Bronchial epithelial cell (primary cell): ENCODE measurements at places on chromosomes 2 and 18. TPM values are rescaled to one million over a fixed set of nuclear protein-coding genes. Genes with fewer than 3 reads are reported as not detected.

The CROCC2 gene
- 0.26 TPM in 1 of 2 replicates, not detected in the other for total RNA-seq

GRCh38 chr18:24055878-24056277 is 41.3 kb downstream of the TTC39C start:
- DNase-seq, result no peak

- DNase-seq, result no peak
These were observed 14.8 kb upstream of the INHBB start for GRCh38 chr2:120330946-120331822.

The SOX11 gene
- total RNA-seq, result not detected in 2 replicates

The INHA gene
- under 0.01 and 0.13 TPM in 2 replicates for total RNA-seq

DNA sequence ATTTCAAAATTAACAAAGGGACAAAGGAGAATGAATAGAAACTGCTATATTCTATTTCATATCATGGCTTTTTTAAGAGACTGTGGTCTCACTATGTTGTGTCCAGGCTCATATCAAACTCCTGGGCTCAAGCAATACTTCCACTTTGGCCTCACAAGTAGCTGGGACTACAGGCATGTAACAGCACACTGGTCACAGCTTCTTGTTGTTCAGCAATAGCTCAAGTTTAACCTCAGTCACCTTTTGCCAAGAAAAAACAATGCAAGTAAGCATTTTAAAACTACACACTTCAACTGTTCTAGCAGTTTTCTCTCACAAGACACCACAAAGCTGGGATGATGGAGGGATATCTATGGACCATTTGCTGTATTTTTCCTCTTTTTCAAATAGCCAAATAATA is 77.1 kb downstream of the ANKRD44 start:
- DNase-seq, result no peak

- DNase-seq, result no peak
These were observed 13.1 kb downstream of the ORC2 start for GRCh38 chr2:200950378-200950777.

The PTPRN gene
- total RNA-seq, result 0.13 and 1.3 TPM in 2 replicates

DNA sequence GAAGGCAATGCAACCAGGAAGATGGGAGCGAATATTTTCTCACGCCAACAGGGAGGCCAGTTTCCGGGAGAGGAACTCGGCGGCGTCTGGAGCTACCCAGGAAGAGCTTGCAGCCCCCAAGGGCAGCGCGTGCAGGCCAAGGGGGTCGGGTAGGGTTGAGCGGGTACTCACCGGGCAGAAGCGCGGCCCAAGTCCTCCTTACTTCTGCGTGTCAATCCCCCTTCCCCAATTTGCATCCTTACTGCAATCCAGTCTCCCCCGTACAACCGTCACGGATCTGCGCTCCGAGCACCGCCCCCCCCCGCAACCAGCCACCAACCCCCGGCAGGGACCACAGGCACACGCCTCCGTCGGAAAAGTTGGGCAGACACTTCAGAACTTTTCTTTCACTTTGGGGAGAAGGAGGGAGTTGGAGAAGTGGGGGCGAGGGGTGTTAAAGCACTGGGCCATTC is 1.3 kb downstream of the ATP8B1 start:
- DNase-seq, result no peak

The LYG1 gene
- 0.26 and 0.77 TPM in 2 replicates for total RNA-seq

GRCh38 chr2:211941216-211941747 is 597.3 kb downstream of the ERBB4 start:
- DNase-seq, result no peak

GRCh38 chr2:1374287-1374686 is 39.0 kb upstream of the TPO start:
- DNase-seq, result no peak

The GPBAR1 gene
- total RNA-seq, result under 0.01 TPM in 1 of 2 replicates, not detected in the other

- DNase-seq, result peak; percentile 15
These were observed 518.6 kb upstream of the FSIP2 start for GRCh38 chr2:185219981-185220380.

GRCh38 chr2:120318626-120319025 is 27.3 kb upstream of the INHBB start:
- no peak for DNase-seq

The IL1RN gene
- total RNA-seq, result 71.9 and 113 TPM in 2 replicates

DNA sequence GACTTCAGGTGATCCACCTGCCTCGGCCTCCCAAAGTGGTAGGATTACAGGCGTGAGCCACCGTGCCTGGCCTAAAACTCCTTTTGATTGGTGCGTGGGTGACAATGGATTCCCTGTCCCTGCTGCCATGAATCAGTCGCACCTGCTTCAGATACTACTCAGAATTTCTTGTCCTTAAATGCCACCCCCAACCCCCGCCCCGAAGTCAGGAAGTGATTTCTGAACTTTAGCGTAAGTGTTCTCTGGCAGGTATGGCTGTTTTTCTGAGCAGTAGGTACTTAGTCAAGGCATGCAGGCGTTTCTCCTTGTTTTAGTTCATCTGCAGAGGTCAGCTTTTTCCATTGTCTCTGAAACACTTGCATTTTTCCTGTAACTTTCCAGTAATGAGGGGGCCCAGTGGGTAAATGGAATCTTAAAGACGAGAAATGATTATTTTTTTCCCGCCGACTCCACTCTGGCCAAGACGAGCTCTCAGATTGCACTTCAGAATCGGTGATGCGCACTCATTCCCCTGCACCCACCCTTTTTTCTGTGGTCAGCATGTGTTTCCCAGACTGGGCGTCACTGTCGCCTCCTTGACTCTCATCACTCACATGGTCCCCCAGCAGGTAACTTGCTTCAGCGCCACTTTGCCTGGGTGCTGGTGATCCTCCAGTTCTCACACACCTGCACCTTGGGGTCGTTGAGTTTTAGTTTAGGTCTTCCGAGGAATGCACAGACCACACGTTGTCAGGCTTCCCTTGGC is 179.7 kb downstream of the GBX2 start:
- DNase-seq, result no peak

The CRYGD gene
- total RNA-seq, result not detected in 2 replicates

DNA sequence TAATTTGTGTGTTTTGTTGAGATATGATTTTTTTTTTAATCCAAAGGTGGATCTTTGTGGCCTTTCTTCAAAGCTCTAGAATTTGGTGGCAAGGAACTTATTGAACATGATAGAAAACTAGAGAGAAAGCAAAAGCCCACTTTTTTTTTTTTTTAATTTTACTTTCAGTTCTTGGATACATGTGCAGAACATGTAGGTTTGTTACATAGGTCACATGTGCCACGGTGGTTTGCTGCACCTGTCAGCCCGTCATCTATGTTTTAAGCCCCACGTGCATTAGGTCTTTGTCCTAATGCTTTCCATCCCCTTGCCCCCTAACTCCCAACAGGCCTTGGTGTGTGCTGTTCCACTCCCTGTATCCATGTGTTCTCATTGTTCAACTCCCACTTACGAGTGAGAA is 135.9 kb downstream of the RHBDD1 start:
- DNase-seq, result no peak
